ENCODE measurements at places on chromosomes 7 and 10.

DNA sequence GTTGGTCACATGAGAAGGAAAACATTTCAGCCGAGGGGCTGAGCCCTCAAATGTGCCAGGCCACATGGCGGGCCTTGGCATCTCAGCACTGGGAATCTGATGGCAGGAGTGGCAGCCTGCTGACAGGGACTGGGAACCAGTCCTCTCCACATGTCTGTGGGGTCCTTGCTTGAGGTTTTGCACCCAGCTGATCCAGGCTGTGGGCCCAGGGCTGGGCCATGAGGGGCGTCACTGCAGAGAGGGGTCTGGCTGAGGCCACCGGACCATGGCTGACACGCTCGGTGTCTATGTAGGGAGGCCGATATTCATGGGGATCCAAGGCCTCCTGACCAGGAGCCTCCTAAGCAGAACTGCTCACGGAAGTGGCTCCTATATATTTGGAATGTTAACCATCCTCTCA lies 31.0 kb upstream of the PWWP2B start:
- DNase-seq, result no peak

GRCh38 chr7:83852136-83852535 lies 203.2 kb upstream of the SEMA3E start:
- no peak for DNase-seq

DNA sequence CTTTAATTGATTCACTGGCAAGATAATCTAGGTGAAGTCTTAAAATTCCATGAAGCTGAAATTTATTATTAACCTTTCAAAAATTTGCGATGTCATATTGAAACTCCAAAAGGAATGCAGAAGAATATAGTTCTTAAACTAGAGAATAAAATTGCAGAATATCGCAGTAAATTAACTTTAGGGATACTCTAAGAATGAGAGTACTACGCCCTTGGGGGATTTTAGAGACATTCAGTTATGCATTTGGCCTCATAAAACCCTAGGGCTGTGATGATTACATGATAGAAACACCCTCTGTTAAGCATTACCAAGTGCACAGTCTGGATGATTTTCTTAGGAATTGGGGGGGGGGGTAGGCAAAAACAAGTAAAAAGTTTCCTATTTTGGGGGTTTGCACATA lies 3.7 kb downstream of the WNT2 start:
- no peak for DNase-seq

DNA sequence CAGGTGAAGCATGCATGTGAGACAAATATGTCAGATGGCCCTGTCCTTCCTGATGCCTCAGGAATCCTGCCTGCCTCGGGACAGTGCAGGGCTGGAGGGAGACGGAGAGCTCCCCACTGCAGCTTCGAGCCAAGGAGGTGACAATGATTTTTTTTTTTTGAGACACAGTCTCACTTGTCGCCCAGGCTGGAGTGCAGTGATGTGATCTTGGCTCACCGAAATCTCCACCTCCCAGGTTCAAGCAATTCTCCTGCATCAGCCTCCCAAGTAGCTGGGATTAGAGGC lies 68.8 kb downstream of the OAT start:
- DNase-seq, result no peak

DNA sequence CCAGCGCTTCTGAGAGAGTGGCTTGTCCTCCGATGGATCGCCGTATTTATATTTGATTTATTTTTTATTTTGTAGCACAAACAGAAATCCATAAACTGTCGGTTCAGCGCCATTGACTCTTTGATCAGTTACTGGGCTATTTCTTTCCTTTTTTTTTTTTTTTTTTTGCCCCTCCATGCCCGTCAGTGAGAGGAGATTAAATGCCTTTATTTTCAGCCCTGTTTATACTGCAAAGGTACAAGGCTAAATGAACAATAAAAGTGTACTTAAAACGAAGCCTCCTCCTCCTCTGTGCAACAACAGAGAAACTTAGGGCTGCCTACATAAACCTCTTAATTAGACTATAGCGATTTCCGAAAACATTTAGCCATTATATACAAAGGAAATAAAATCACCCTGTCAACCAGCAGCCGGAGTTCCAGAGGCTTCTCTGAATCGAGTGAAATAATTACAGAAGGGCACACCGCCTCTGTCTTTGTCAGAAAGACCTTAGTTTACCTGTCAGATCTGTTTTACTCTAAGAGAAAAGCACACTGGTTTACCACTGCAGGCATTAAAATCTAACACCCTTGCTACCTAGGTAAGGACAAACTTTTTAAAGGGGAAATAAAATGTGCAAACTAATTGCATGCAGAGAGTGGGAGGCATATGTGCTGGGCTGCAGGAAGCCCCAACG lies 3.5 kb downstream of the EBF3 start:
- no peak for DNase-seq

GRCh38 chr7:32223071-32223650 lies 153.0 kb upstream of the PDE1C start:
- DNase-seq, result no peak

DNA sequence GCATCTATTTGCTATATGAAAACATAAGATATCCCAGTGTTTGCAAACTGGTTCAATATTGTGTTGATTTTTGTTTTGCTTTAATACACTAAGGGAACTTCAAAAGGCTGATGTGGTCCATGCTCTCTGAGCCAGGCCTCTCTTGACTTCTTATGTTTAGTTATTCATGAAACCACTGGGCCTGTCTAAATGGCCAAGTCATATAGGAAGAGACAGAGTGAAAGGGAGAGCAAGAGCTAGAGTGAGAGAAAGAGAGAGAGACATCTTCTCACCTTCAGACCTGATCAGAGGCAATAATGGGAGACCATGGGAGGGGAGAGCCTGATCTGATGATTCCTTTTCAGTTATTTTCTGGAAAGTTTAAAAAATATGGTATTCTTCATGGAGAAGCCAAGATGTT lies 6.1 kb upstream of the FAS start:
- no peak for DNase-seq

GRCh38 chr7:147771344-147771743 lies 819.2 kb upstream of the C7orf33 start:
- DNase-seq, result no peak

GRCh38 chr10:96645191-96645721 lies 58.4 kb upstream of the TM9SF3 start:
- no peak for DNase-seq

DNA sequence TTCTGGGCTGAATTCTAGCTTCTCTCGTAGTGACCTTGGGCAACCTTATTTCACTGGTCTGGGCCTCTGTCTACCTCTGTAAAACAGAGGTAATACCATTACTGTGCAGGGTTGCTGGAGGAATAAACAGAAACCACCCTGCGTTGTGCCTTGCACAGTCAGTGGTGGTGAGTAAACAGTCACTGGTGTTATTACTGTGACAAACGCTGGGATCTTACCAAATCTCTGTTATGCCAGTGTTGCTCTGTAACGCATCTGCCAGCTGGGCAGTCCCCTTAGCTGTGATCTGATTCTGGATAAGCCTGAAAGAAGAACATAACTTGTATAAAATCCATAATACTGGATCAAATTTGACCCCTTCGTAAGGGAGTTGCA lies 49.4 kb downstream of the NOD1 start:
- no peak for DNase-seq
